ENCODE measurements at places on chromosomes 5 and 9. TPM values are rescaled to one million over a fixed set of nuclear protein-coding genes. Genes with fewer than 3 reads are reported as not detected.

- no peak for DNase-seq
Observed at GRCh38 chr9:89144238-89144637, 34.4 kb downstream of the SHC3 start.

- no peak for DNase-seq
Observed at GRCh38 chr9:74775396-74775795, 112.3 kb downstream of the TRPM6 start.

DNA sequence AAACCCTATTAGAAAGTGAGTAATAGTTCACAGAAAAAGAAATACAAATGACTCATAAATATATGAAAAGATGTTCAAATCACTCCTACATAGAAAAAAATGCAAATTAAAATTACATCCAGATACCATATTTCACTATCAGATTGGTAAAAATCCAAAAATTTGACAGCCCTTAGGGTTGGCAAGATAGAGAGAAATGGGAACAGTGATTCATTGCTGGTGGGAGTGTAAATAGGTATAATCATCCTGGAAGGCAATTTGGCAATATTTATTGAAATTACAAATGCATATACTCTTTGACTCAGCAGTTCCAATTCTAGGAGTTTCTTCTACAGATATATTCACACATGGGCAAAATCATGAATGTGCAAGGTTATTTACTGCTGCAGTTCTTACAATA, 273.5 kb downstream of the NR2F1-AS1 start:
- DNase-seq: no peak

GRCh38 chr9:125241863-125242739, 958 bp upstream of the HSPA5 start:
- no peak for DNase-seq

DNA sequence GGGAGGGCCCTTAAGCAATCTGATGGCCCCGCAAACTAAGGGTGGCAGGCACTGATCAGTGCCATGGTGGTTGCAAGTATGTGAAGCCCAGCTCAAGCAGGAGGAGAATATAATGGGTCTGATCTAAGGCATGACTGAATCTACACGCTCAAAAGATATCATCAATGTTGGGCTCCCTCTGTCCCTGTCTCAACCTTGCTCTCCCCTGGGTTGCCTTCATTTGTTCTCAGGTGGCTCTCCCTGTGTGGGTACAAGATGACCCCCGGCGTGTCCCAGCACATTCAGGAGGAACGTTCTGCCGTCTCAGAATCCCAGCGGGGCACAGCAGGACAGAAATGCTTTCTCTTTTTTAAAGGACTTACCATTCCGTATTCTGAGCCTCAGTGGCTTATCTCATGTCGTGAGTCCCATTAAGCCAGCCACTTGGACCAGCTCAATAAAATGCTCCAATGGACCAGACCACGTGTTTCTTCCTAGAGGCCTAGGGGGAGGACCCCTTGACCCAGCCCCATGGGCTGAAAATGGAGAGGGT, 12.0 kb upstream of the RNF130 start:
- no peak for DNase-seq

DNA sequence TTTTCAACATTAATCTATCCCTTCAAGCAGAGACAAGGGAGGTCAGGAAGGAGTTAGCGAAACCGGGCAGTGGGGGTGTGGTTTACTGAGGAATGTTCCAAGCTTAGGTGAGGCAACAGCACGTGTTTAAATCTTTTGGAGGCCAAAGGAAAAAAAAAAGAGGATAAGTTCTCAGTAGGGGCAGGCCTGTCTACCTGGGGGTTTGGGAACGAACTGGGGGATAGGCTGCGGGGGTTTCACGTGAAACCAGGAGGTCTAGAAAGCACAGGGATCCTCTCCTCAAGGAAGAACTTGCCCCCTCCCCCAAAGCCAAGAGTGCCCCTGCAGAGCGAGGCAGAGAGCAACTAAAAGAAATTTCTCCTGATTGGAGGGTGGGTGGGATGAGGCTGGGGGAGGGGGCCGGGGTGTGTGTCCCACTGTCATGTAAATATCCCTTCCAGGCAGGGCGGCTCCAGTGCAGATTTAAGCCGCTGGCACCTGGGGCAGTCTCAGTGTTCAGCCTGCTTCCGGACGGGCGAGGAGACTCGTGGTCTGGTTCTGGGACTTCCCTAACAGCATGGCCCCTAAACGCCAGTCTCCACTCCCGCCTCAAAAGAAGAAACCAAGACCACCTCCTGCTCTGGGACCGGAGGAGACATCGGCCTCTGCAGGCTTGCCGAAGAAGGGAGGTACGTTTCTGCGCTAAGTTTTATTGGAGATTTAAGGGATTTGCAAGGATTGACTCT, 5.5 kb upstream of the SET start:
- DNase-seq: peak; percentile 87

DNA sequence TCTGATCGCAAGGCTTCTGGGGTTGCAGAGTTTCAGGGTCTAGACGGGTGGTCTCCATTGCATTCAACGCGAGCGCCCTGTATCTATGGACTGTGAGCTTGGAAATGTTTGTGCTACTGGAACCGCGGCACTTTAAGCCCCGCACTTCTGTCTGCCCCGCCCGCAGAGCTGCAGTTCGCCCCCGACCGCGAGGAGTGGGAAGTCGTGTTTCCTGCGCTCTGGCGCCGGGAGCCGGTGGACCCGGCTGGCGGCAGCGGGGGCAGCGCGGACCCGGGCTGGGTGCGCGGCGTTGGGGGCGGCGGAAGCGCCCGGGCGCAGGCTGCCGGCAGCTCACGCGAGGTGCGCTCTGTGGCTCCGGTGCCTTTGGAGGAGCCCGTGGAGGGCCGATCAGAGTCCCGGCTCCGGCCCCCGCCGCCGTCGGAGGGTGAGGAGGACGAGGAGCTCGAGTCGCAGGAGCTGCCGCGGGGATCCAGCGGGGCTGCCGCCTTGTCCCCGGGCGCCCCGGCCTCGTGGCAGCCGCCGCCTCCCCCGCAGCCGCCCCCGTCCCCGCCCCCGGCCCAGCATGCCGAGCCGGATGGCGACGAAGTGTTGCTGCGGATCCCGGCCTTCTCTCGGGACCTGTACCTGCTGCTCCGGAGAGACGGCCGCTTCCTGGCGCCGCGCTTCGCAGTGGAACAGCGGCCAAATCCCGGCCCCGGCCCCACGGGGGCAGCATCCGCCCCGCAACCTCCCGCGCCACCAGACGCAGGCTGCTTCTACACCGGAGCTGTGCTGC, 1.0 kb downstream of the ADAMTS19 start:
- no peak for DNase-seq

- DNase-seq: no peak
Observed at GRCh38 chr5:126188804-126189203, 234.4 kb upstream of the GRAMD2B start.

- peak; percentile 48 for DNase-seq
Observed at GRCh38 chr9:134136118-134136995, 475 bp downstream of the WDR5 start.

GRCh38 chr5:172111852-172112225, 76.2 kb downstream of the STK10 start:
- DNase-seq: no peak

- no peak for DNase-seq
Observed at GRCh38 chr5:126460977-126461376, 37.8 kb downstream of the GRAMD2B start.

DNA sequence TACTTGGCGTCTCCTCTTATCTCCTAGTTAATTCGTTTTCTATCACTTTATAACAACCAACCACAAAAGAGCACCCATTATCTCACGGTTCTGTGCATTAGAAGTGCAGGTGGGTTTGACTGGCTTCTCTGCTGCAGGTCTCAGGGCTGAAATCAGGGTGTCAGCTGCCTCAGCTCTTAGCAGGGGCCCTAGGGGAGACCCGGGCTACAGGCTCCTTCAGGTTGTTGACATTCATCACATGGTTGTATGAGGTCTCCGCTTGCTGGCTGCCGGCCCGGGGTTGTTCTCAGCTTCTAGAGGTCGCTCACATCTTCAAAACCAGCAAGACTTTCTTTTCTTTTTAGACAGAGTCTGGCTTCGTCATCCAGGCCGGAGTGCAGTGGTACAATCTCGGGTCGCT, 2.9 kb upstream of the ZMYND19 start:
- DNase-seq: no peak

GRCh38 chr9:13721481-13722235, 442.2 kb upstream of the MPDZ start:
- DNase-seq: no peak

DNA sequence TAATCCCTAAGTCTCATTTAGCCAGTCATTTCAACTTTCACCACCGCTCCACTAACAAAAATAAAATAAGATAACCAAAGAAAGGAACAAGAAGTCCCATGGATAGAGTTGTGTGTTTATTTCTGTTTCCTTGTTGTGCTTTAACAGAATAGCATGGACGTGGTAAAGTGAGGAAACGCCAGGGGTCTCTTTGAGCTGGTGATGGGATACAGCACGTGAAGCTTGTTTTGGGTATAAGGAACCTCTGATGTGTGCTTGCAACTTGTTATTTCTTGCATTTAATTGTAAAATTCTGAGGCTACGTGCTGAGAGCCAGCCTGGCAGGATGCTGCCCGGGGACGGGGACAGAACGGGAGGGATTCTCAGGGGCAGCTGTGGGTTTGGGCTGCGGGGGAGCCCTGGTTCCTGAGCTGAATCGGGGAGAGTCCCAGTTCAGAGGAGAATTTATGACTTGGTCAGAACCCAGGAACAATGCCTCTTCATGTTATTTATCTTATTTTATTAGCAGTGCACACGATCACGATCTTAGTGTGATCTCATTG, 63.4 kb downstream of the ANKRD33B start:
- no peak for DNase-seq

- no peak for DNase-seq
Observed at GRCh38 chr9:20351715-20352114, 270.6 kb downstream of the MLLT3 start.

GRCh38 chr9:98008764-98009163, 25.6 kb downstream of the ANP32B start:
- no peak for DNase-seq

The GDF9 gene
- 0.67 TPM for total RNA-seq

The RORB gene
- total RNA-seq: not detected

The FBLL1 gene
- total RNA-seq: not detected

The SNCB gene
- not detected for total RNA-seq

The TERT gene
- total RNA-seq: 0.39 TPM

The TRIM7 gene
- total RNA-seq: 7.4 TPM

The IFNA13 gene
- total RNA-seq: not detected

The ENTREP1 gene
- total RNA-seq: not detected

The LEAP2 gene
- total RNA-seq: 5.9 TPM

The EQTN gene
- total RNA-seq: not detected

The CSF1R gene
- total RNA-seq: 1.5 TPM

The MARCHF11 gene
- total RNA-seq: not detected

The ABITRAM gene
- total RNA-seq: 5.0 TPM

All from B cell (primary cell).